Thoracic aorta (tissue), 2 donors: ENCODE measurements at places on chromosomes 11 and 22. TPM values are rescaled to one million over a fixed set of nuclear protein-coding genes. Genes with fewer than 3 reads are reported as not detected.

- H3K27me3 ChIP-seq = peaks cover 3% of the 10 kb centered on the region
- no peak overlapping the region for H3K4me3 ChIP-seq
- DNase-seq = no peak
- H3K4me1 ChIP-seq = no peaks in the 10 kb centered on the region
- H3K36me3 ChIP-seq = no peaks in the 10 kb centered on the region
Observed at GRCh38 chr22:22783575-22783974, 104.0 kb upstream of the IGLL5 start.

DNA sequence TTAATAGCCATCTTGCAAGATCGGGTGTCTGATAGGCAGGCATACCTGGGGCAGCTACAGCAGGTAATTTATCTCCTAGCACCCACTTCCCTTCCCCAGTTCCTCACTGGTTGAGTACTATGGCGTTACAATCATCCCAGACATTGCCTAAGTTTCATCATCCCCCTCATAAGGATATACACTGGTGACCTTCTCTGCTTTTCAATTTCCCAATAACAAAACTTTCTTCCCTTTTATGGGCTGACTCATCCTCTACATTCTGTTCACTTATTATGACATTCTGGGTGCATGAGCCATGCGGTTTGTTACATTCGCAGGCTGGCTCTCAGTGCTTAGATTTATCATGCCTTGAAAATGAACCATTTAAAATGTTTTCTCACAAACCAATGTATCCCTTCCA, 5.0 kb upstream of the MRPL11 start:
- H3K36me3 ChIP-seq = no peaks in the 10 kb centered on the region
- H3K4me1 ChIP-seq = no peaks in the 10 kb centered on the region
- no peak overlapping the region for H3K27ac ChIP-seq
- H3K4me3 ChIP-seq = no peak overlapping the region
- H3K27me3 ChIP-seq = no peaks in the 10 kb centered on the region
- DNase-seq = no peak

- no peaks in the 10 kb centered on the region for H3K36me3 ChIP-seq
- no peak for DNase-seq
- peaks cover 12% of the 10 kb centered on the region for H3K4me1 ChIP-seq
- H3K4me3 ChIP-seq = peak within 1 kb of the TSS; percentile 67
- no peak within 1 kb of the TSS for H3K27ac ChIP-seq
Observed at GRCh38 chr11:66728693-66729385, at the start of gene SPTBN2. Gene SPTBN2, minus strand, starts transcription at chr11:66729216. Its CDS starts 7,976 bp downstream, at chr11:66721240.

DNA sequence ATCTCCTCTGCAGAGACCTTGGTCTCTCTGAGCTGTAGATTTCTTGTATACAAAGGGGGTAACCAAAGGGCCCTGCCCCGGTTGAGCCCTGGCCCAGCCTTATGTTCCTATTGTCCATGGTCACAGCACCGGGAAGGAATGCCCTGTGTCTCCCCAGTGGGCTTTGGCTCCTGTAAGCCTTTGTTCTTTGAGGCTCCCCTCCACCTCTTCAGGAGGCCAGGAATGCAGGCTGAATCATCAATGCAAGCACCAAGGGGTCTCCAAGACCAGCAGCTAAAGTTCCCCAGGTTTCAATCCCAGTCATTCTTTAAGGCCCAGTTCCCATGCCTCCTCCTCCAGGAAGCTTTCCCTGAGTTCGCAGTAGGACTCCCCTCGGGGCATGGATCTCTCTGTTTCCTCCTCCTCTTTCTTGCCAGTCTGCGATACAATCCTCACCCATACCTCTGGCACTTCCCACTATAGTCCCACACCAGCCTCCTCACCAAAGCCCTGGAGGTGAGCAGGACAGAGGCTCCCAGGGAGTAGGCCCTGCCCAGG, 29.2 kb upstream of the KLHL35 start:
- no peak overlapping the region for H3K4me3 ChIP-seq
- H3K36me3 ChIP-seq = no peaks in the 10 kb centered on the region
- no peak overlapping the region for H3K27ac ChIP-seq
- H3K4me1 ChIP-seq = no peaks in the 10 kb centered on the region

DNA sequence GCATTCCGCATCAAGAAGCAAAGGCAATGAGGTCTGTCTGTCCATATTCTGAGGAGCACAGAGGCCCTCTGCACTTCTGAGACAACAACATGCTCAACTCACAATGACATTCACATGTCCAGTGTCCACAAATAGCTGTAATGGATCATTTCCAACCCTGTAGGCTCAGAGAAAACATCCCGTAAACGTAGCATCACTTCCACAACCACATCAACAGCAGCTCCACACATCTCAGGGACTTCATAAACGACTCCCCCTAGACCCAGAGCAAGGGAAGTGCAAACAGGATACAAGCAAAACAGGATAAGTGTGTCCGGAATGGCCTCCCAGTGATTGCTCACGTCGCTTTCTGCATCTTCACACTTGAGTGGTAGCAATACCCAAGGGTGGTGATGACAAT, 100.2 kb downstream of the SYN3 start:
- no peak overlapping the region for H3K4me3 ChIP-seq
- H3K4me1 ChIP-seq = no peaks in the 10 kb centered on the region
- no peak overlapping the region for H3K27ac ChIP-seq
- H3K27me3 ChIP-seq = no peaks in the 10 kb centered on the region
- no peaks in the 10 kb centered on the region for H3K36me3 ChIP-seq
- no peak for DNase-seq

GRCh38 chr11:17098658-17099057, 21.2 kb upstream of the RPS13 start:
- H3K4me3 ChIP-seq = no peak overlapping the region
- DNase-seq = no peak
- H3K4me1 ChIP-seq = no peaks in the 10 kb centered on the region

- H3K4me3 ChIP-seq = no peak overlapping the region
- peaks cover under 1% of the 10 kb centered on the region for H3K4me1 ChIP-seq
- no peak overlapping the region for H3K27ac ChIP-seq
- no peaks in the 10 kb centered on the region for H3K36me3 ChIP-seq
- DNase-seq = no peak
Observed at GRCh38 chr22:37601540-37602442, 6.8 kb upstream of the GGA1 start.

GRCh38 chr11:117868815-117869561, 7.5 kb downstream of the FXYD6 start:
- no peaks in the 10 kb centered on the region for H3K27me3 ChIP-seq
- no peak for DNase-seq
- H3K4me1 ChIP-seq = no peaks in the 10 kb centered on the region
- H3K27ac ChIP-seq = no peak overlapping the region
- no peaks in the 10 kb centered on the region for H3K36me3 ChIP-seq
- H3K4me3 ChIP-seq = no peak overlapping the region

DNA sequence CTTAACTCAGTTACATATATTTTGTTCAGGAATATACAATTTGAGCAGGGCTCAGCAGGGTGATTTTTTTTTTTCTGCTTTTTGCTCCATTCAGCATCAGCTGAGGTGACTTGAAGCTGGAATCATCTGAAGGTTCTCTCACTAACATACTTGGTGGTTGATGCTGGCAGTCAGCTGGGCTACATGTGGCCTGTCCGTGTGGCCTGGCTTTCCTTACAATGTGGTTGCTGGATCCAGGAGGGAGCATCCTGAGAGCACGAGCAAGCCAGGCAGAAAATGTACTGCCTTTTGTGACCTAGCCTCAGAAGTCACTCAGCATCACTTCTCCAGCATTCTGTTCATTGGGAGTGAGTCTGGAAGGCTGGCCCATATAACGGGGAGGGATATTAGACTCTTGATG, 151.6 kb upstream of the E2F8 start:
- no peak overlapping the region for H3K4me3 ChIP-seq
- no peaks in the 10 kb centered on the region for H3K36me3 ChIP-seq
- H3K27me3 ChIP-seq = no peaks in the 10 kb centered on the region
- DNase-seq = no peak
- H3K27ac ChIP-seq = no peak overlapping the region
- peaks cover 4% of the 10 kb centered on the region for H3K4me1 ChIP-seq

GRCh38 chr22:21567456-21568346, at the start of gene UBE2L3:
Gene UBE2L3, plus strand, starts transcription at chr22:21567714. Its CDS starts 31 bp downstream, at chr22:21567745.
- no peaks in the 10 kb centered on the region for H3K27me3 ChIP-seq
- peak within 1 kb of the TSS; percentile 95 for H3K4me3 ChIP-seq
- DNase-seq = peak; percentile 56
- H3K4me1 ChIP-seq = peaks cover 25% of the 10 kb centered on the region

- peak overlapping the region; percentile 84 for H3K4me3 ChIP-seq
- H3K27ac ChIP-seq = peak overlapping the region; percentile 100
- peaks cover 71% of the 10 kb centered on the region for H3K4me1 ChIP-seq
- no peaks in the 10 kb centered on the region for H3K36me3 ChIP-seq
- DNase-seq = no peak
Observed at GRCh38 chr11:58576887-58577471, 1.3 kb upstream of the LPXN start.

DNA sequence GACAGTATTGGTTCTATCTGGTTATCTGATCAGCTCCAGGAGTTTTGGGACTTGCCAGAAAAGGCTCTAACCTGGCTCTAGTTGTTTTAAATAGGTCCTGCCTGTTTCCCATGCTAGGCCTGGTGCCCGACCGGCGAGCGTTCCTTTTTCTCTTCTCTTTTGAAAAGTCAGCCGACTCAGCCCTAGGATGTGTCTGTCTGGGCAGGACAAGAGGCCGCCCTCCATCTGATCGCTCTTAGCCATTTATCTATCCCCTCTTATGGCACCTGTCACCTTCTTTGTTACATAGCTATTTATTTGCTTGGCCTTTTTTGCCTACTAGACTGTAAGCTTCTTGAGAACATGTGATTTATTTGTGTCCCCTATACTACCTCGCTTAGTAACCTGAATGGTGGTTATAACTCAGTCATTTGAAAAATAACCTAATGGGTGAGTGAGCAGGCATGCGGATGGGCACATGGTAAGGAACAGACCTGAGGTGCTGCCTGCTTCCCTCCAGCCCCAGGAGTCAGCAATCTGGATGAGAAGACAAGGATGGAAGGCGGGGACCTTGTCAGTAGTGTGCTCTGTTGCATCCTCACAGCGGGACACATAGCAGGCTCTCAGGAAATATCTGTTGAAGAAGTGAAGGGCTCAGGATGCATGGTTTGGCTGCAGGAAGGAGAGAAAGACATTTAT, 108.4 kb downstream of the ZBTB16 start:
- peaks cover 94% of the 10 kb centered on the region for H3K4me1 ChIP-seq
- peak overlapping the region; percentile 99 for H3K27ac ChIP-seq
- peak overlapping the region; percentile 34 for H3K4me3 ChIP-seq
- no peaks in the 10 kb centered on the region for H3K36me3 ChIP-seq

DNA sequence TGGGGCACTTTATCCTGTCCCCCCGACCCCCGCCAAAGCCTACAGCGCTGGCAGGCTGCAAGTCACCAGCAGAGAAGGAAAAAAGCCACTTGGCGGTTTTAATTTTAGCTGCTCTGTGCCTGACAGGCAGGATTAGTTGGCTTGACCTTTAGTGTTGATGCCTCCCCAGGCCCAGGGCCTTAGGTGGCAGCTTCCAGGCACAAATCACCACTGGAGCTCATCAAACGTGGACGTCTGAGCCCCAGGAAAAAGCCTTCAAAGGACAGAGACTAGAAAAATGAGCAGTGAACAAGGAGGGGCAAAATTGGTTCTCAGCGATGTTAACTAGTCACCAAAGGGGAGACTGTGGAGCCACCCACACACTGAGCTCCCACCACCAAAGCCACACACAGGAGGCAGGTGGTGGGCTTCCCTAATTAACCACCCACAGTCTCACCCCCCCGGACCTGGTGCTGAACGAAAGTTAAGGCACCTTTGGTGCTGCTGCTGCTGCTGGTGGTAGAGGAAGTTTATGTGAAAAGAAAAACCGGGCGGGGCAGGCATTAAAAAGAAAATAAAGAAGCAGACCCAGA, 4.4 kb upstream of the PYGM start:
- peak overlapping the region; percentile 68 for H3K27ac ChIP-seq
- H3K4me3 ChIP-seq = no peak overlapping the region
- peaks cover 59% of the 10 kb centered on the region for H3K36me3 ChIP-seq

DNA sequence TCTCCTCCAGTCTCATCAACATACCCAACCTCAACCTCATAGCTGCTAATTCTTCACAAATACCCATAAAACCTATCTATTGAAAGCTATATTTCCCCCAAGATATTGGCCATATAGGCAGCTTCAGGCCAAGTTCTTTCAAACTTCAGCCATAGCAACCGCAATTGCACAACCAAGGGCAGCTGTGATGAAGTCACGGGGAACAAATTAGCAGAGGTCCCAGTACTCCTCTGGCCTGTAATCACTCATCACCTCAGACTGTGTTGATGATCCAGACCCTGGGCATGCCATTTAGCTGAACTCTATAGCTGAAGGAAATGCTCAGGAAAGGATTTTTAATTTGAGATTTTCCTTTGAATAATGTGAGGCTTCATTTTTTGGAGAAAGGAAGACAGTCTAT, 84.1 kb downstream of the SLC1A2 start:
- no peaks in the 10 kb centered on the region for H3K27me3 ChIP-seq
- H3K4me1 ChIP-seq = peaks cover 16% of the 10 kb centered on the region
- H3K27ac ChIP-seq = no peak overlapping the region
- DNase-seq = no peak
- H3K36me3 ChIP-seq = no peaks in the 10 kb centered on the region

GRCh38 chr22:41245917-41246499, 5.3 kb upstream of the CHADL start:
- no peak overlapping the region for H3K4me3 ChIP-seq
- H3K4me1 ChIP-seq = no peaks in the 10 kb centered on the region

- DNase-seq = peak; percentile 28
- H3K27ac ChIP-seq = peak overlapping the region; percentile 94
- peak overlapping the region; percentile 43 for H3K4me3 ChIP-seq
- no peaks in the 10 kb centered on the region for H3K27me3 ChIP-seq
- H3K4me1 ChIP-seq = peaks cover 60% of the 10 kb centered on the region
- no peaks in the 10 kb centered on the region for H3K36me3 ChIP-seq
Observed at GRCh38 chr11:12693479-12694182, 19.4 kb downstream of the TEAD1 start.

DNA sequence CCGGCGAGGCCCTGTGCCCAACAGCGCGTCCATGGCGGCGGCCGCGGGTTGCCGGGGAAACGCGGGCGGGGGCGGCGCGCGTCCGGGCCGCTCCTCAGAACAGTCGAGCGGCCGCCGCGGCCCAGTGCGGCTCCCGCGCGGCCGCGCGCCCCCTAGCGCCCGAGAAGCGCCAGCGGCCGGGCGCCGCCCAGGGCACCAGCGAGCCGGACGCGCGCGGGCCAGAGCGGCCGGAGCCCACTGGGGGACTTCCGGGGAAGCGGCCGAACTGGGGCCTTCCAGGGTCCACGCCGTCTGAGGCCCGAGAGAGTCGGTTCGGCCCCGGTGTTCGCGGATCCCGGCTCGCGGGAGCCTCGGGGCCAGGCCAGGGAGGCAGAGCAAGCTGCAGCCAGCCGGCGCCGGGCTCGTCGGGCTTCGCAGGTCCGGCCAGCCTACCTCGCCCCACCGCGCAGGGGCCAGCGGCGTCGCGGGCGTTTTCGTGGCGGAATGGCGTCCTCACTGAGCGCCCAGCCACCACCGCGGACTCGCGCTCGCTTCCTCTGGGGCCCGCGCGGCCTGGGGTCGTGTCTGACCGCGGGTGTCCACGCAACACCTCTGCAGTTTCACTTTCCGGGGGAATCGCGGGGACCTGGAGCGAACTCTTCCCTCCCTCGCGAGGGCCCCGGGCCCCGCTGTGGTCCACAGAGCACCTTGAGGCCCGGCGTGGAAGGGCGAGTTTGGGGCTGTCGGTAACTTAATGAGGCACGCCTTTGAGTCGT, at the start of gene DENND6B:
Gene DENND6B, minus strand, starts transcription at position 57 of the 755 bp plus-strand sequence. Its CDS starts 24 bp downstream, at position 33.
- H3K36me3 ChIP-seq = no peaks in the 10 kb centered on the region
- peaks cover 15% of the 10 kb centered on the region for H3K4me1 ChIP-seq
- H3K27me3 ChIP-seq = no peaks in the 10 kb centered on the region
- peak within 1 kb of the TSS; percentile 78 for H3K4me3 ChIP-seq
- peak within 1 kb of the TSS; percentile 75 for H3K27ac ChIP-seq

GRCh38 chr11:69448471-69449284, 32.8 kb upstream of the LINC01488 start:
- H3K4me3 ChIP-seq = no peak overlapping the region
- no peak overlapping the region for H3K27ac ChIP-seq
- no peaks in the 10 kb centered on the region for H3K27me3 ChIP-seq
- H3K4me1 ChIP-seq = peaks cover 34% of the 10 kb centered on the region
- no peak for DNase-seq

Gene C11orf52
- 4.7 TPM for total RNA-seq

Gene SLC35C1
- total RNA-seq = 18.8 TPM

Gene OR5T1
- not detected for total RNA-seq

Gene SPDYC
- not detected for total RNA-seq
